HuH-7.5 (cell line): ENCODE measurements at places on chromosomes 6 and 20.

GRCh38 chr6:165883851-165884640 is 221.0 kb upstream of the PDE10A start:
- no peak for DNase-seq

- no peak for DNase-seq
Measured at GRCh38 chr20:59062081-59062480, 19.5 kb upstream of the PRELID3B start.

- DNase-seq = no peak
Measured at GRCh38 chr6:15365273-15365687, 119.4 kb downstream of the JARID2 start.

DNA sequence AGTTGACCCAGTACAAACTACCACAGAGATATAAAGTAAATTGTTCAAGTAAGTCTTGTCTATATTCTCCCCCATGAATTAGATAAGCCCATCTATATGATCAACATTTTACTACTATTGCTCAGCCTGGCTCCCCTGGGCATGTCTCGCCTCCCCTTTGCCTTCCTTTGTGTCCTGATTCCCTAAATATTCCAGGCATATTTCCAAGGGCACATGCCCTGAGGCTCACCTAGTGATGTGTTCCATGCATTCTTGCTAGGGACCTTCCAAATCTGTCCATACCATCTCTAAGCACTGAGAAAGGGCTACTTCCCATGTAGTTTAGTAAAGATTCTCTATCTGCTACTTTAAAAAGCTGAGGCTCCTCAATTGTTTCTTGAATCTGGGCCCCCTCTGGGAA is 309.5 kb upstream of the PRND start:
- no peak for DNase-seq

DNA sequence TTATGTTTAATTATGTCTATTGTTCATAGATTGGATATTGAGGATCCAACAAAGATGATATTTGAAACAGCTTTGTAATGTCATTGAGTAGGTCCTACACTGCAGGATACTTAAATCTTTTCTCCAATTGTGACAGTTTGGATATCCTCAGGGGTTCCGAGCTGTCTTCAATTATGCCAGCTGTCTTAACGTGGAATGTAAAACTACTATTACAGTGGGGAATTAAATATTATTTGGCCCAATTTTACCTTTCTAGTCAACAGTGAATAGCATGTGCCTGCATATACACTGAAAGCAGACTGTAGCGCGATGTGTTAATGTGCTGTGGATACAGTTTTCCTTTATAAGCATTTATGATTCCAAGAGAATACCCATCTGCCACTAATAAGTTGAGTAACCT is 156.9 kb downstream of the GRIK2 start:
- DNase-seq = no peak
